NCI-H1694 (cell line): ENCODE measurements at places on chromosomes 5 and 9.
A peak's percentile ranks its signal among the peaks of the same experiment; 100 is the strongest.

- DNase-seq, result no peak
Measured at GRCh38 chr9:117205806-117206205, 209.1 kb downstream of the ASTN2 start.

- DNase-seq, result no peak
Measured at GRCh38 chr5:129906177-129906887, 2.1 kb downstream of the CHSY3 start.

DNA sequence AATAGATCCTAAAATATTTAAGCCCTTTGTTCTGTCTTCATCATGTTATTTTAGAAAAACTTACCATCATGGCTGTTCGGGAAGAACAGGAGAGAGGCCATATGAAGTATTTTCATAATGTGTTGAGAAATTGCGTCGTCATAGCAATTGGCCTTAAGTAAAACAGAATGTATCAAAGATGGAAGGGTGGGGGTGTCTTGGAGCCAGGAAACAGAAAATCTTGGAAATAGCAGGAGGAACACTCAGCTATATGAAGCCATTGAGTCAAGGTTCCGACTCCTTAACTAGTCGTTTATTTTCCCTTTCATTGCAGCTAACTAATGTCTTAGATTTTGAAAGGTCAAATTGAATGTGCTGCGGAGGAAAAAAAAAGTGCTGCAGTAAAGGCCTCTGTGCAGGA lies 1.3 kb downstream of the SPTAN1 start:
- DNase-seq, result no peak

DNA sequence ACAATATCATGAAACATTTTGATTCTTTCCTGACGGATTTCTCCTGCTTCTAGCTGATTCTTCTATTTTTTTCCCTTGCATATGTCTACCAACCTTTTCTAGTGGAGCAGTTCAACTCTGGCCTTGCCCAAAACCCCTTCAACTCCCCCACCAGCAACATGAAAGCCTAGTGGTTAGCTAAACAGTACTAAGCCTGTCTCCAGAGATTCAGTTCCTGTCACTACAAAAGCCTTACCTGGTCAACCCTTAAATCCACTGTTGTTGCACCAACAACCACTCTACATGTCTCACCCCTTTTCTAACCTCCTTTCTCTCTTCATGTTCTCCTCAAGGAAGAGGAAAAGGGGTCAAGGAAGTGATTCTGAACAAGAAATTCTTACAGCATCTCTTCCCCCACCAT lies 74.8 kb upstream of the PIK3R1 start:
- DNase-seq, result no peak

DNA sequence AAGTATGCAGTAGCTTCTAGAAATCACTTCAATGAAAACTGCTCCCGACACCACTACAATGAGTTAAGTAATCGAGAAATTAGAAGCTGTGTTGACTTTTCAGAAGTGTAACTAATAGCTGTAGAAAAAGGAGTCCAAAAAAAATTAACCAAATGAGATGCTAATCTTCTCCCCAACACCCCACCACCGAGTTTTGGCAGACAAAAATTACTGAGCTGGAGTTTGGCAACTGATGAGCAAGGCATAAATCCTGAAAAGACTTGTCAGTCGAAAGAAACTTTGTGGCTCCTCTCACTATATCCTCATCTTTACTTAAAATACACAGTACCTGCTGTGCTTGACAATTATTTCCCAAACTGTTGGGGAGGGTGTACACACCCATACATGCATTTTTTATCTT lies 191.9 kb downstream of the EBF1 start:
- DNase-seq, result no peak

- DNase-seq, result peak; percentile 13
Measured at GRCh38 chr9:121299467-121300282, 31.7 kb downstream of the GSN start.

DNA sequence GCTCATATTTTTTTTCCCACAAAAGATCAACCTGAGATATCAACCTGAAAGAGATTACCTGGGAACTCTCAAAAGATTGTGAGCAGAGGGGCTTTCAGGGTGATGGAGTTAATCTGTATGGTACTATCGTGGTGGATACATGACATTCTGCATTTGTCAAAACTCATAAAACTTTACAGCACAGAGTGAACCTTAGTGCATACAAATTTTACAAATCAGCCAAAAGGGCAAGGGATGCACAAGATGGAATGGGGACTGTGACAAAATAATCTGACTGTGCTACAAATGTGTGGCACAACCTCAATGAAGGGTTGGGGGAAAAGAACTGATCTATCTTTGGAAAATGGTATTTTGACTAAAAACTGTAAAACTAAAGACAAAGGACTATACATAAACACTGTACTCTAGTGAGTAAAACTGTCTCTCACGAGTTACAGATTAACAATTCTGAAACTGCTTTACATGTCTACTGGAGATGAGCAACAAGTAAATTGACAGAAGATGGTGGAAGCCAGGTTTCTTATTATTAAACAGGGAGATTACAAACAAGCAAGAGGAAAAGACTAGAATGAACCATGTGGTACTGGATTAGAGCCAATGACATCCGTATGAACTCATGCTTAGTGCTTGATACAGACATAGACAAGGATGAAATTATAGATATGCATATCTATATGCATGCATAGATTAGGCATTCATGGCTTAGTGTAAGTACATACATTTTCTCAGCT lies 24.8 kb upstream of the RLN1 start:
- no peak for DNase-seq

- no peak for DNase-seq
Measured at GRCh38 chr9:84851935-84852585, 182.5 kb downstream of the NTRK2 start.

DNA sequence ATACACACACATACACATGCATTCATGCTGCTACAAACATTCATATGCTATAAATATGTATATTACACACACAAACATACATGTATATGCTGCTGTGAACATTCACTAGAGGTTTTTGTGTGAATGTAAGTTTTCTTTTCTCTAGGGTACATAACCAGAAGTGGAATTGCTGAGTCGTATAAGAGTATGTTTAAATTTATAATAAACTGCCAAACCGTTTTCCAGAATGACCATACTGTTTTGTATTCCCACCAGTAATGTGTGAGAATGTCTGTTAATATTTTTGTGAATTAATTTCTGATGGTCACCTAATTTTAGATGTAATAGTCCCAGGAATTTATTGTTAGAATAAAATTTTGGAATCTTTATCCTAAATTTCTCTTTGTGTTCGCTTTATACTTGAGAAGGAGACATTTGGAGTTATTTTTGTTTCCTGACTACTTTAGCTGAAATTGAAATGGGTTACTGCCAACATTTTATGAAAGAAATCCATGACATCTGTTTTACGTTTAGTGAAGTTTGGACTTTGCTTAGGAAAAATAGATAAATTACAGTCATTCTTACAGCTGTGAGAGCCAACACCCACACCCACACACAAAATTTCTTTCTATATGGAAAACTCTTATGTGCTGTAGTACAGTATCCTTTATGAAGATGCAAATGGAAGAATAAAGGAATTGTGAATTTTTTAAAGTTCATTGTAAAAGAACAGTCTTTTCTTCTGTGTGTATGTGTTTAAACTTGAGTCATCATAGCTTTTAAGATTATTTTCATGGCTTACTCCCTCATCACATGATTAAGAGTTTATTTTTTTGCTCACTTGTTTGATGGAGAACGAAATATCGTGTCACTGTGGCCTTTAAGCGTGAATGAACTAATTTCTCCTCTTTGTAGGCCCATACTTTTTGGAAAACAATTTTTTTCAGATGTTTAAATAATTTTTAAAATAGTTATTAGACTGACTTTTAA lies 24.3 kb downstream of the CENPP start:
- DNase-seq, result no peak

- DNase-seq, result no peak
Measured at GRCh38 chr5:60262576-60263295, 369.2 kb upstream of the PDE4D start.

- no peak for DNase-seq
Measured at GRCh38 chr5:127936439-127936972, 147.1 kb upstream of the SLC12A2 start.

GRCh38 chr5:42586625-42587024 lies 163.4 kb downstream of the GHR start:
- DNase-seq, result no peak

- DNase-seq, result no peak
Measured at GRCh38 chr5:40904994-40905306, 4.3 kb upstream of the C7 start.

DNA sequence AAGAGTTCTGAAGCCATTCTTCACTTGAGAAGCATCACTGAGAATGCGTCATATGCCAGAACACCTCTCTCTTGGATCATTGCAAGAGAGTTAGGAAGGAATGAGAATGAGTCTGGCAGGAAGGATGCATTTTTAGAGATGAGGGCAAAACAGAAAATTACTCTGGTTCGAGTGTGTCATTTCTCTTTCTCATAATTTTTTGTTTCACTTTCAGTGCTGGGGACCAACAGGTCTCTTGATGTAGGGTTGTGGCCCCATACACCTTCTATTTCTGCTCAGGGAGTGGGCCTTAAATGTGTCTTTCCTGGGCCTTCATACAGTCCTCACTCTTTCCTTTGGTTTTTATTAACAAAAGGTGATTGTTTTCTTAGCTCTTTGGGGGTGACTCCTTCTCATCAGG lies 302.4 kb downstream of the NR3C1 start:
- DNase-seq, result no peak

GRCh38 chr5:16593013-16593412 lies 23.8 kb downstream of the RETREG1 start:
- no peak for DNase-seq

DNA sequence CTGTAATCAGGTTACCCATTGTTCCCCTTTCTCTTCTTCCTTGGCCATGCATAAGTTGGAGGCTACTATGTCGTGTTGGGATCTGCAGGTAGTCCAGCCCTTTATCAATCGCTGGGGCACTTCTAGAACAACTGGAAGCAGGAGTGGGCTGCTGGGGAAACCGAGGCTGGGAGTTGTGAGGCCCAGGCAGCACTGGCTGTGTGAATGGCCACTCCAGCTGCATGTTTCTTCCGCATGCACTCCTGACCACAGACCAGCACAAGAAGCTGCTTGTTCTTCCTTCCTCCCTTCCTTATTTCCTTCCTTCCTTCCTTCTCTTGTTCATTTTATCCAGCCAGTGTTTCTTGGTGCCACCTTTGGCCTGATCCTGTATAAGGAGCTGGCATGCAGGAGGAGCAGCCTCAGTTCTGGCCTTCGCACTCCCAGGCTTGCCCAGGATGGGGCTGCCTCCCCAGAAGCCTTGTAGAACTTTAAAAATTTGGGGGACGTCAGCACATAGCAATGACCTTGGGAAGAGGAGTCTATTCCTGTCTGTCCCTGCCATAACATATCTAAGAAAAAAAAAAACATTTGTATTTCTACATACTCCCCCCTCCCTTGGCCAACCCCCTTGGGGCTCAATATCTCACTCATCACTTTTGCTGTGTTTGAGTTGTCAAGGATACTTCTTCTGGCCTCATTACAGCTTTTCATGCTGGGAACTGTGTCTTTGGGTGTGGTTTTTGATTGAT lies 20.8 kb upstream of the CXCL14 start:
- no peak for DNase-seq

DNA sequence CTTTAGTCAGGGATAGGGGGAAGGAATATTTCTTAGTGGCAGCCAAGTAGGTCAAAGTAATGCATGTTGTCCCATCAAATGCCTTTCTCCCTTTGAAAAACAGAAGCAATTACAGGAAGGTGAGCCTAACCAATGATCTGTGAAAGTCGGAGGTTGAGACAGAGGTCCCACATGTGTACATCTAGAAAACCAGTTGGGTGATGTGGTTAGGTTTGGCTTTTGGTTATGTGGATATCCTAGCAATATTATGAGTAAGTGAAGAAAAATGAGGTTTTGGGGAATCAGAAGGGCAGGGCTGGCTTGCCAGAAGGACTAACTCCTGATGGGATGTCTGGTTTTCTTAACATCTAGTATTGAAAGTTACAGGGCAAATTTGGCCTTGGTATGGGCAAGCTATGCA lies 63.4 kb upstream of the PALM2AKAP2 start:
- DNase-seq, result no peak

GRCh38 chr9:105157171-105157583 lies 87.3 kb upstream of the SLC44A1 start:
- peak; percentile 13 for DNase-seq

DNA sequence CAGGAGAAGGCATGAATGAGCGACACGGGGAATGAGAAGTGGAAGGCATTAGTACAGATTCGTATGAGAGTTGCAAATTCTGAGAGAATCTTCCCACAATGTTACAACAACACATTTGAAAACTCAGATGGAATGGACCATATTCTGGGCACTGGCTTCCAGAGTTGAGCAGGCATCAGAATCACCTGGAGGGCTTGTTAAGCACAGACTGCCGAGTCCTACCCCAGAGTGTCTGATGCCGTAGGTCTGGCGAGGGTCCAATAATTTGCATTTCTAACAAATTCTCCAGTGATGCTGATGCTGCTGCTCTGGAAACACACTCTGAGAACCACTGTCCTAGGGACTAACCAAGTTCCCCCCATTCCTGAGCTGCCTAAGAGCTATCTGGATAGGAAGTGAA lies 2.9 kb upstream of the TLX3 start:
- no peak for DNase-seq

GRCh38 chr9:126696401-126697145 lies 82.8 kb downstream of the LMX1B start:
- no peak for DNase-seq

DNA sequence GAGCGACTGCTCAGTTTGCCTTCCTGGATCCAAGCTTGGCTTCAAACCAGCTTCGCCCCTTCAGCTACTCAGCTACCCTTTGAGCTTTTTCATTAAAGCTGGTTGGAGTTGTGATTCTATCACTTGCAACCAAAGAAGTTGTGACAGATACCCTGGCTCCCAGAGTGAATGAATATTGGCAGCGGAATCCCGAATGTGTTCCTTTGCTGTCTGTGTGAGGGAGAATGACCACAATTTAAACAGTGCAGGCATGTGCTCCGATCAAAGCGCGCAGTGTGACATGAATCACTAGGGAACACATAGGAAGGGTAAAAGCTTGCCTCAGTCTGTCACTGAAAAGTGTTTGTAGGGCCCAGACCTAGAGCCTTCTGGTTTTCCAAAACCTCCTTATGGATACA lies 6.6 kb upstream of the AFAP1L1 start:
- no peak for DNase-seq

DNA sequence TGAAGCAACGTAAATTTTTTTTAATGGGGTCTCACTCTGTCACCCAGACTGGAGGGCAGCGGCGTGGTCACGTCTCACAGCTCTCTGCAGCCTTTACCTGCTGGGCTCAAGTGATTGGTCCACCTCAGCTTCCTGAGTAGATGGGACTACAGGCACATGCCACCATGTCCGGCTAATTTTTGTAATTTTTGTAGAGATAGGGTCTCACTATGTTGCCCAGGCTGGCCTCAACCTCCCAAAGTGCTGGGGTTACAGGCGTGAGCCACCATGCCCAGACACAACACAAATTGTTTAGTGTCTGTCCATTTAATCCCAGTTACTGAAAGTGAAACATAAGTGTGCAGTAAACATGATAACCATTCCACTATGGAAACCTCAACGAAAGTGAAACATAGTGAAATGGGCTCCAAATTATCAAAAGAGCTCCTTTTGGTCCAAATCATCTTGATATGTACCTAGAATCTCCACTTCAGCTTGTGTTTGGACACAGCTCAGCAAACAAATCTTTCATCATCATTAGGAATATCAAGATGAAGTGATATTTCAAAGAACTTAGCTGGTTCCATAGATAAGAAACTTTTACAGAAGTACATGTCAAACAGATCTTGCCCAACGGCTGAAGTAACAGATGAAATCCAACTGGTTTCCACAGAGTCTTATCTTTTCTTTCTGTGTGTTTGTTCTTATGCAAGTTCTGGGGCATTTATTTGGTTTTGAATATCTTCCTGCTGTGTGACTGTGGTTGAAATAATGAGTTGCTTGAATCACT lies 41.2 kb upstream of the PLPP1 start:
- DNase-seq, result no peak

GRCh38 chr5:53733853-53734252 lies 173.4 kb downstream of the NDUFS4 start:
- DNase-seq, result no peak
